ENCODE measurements at places on chromosomes 16 and 17.

DNA sequence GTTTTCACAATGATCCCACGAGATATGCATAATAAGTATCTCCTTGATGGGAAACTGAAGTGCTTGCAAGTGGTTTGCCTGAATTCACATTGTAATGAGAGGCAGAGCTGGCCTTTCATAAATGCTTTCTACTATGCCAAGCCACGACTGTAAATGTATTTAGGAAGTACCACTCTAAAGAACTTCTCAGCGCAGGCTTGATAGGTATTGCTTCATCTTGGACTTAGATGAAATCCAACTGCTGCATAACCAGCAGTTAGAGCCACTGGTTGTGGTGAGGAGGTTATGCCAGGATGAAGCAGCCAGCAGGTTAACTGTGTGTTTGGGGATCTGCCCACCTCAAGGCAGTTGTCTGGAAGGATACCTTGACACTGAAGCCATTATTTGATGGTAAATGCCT is 26.8 kb downstream of the MARCHF10 start:
- peak; percentile 85 for DNase-seq

DNA sequence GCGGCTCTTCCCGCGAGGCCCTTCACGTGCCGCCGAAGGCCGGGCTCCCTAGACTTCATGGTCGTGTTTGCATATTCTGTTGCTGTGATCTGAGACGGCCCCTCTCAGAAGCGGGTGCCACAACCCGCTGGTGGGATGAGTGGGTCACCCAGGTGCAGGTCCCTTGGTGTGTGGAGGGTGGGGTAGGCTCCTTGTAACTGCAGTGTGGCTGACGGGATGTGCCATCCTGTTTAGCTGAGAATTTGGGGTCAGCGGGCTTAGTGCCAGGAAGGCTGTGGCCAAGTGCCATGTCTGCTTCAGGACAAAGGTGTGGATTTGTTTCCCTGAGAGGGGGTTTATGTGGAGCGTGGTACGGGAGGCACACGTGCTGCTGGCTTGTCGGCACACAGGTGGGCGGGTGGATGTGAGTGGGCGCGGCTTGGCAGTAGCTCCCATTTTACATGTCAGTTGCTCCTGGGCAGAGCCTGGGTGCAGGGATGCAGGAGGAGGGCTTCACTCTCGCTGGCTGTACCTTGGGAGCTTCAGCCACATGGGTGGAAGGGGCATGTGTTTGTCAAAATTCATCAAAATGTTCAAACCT is 9.2 kb upstream of the WFIKKN1 start:
- DNase-seq, result no peak

DNA sequence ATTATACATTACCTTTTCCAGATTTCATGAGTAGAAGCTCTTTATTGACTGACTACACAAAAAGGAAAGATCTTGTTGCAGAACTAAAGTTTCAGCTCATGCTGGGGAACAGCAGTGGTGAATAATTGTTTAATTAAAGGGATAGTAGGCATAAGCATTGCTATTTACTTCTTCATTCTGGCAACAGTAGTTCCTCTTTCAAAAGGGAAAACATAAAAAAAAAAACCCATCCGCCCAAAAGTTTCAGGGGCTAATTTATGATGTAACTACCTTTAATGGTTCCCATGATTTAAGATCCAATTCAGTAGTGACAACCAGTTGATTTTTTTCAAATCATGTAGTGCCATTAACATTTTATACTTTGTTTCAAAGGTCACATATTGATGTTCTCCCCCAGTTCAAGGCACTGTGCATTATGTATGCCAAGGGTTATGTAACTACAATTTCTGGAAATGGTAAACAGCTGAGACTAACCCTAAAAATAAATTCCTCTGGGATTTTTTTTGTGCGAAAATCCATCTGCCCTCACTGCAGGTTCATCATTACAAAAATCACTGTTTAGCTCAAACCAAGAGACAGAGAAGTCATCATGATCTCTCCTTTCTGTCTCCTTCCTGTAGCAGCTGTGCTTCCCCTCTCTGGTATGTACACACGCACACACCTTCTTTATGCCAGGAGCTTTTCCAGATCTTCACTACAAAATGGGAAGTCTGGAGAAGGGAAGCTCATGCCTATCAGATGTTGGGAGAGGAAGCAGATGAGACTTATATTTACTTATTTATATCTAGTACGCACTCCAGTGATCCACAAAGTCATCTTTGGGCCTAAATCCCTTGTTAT is 2.2 kb upstream of the PHLPP2 start:
- no peak for DNase-seq

DNA sequence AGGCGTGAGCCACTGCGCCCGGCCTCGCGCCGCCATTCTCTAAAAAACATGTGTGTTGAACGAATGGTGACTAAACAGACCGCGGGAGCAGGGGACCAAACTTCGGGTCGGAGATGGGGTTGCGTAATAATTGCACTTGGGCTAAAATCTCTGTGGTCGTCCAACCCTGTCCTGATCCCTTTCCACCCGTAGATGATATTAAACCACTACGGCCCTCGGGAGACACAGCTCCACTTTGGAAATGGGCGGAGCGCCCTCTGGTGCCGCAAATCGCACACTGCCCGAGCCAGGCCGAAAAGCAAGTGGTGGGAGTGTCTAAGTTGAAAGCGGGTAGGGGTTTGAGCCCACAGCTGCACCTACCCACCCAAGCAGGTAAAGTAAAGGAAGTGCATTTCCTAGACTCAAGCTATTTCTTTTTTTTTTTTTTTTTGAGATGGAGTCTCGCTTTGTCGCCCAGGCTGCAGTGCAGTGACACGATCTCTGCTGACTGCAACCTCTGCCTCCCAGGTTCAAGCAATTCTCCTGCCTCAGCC is 17.0 kb downstream of the CAVIN1 start:
- DNase-seq, result no peak

- no peak for DNase-seq
Observed at GRCh38 chr16:62921904-62922303, 885.7 kb upstream of the CDH8 start.

DNA sequence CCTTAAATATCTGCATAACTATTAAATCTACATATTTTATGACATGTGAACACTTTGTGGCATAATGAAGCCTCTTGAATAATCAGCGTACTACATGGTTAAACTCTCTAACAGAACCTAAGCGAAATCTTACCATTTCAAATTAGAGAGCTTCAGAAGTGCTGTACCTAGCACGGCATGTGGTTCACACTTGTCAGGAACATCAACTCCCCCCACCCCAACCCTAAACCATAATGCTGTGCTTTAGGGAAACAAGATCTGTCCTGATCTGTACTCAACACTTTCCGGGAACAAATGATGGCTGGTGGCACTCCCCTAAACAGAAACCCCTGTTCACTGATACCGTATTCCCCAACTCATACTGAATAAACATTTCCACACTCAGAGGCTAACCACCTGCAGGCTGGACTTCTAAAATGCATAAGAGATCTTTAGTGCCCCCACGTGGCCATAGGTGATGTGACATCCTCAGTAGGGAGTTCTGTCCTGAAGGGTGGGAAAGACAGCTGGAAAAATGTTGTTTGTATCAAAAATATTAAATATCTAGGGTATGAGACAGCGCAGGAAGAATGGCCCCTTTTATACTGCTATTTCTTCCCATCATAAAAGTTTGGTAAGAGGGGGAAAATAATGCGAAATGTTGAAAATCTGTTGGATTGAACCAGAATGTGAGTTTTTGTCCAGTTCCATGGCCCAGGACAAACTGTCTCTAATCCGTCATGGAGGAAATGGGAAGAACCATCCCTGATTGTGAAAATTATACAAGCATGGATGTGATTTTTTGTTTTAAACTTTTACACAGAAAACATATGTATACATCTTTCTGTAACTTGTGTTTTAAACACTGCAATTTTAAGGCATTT is 88.6 kb downstream of the USP31 start:
- DNase-seq, result no peak

- no peak for DNase-seq
Observed at GRCh38 chr17:20133517-20133916, 124.4 kb downstream of the SPECC1 start.

DNA sequence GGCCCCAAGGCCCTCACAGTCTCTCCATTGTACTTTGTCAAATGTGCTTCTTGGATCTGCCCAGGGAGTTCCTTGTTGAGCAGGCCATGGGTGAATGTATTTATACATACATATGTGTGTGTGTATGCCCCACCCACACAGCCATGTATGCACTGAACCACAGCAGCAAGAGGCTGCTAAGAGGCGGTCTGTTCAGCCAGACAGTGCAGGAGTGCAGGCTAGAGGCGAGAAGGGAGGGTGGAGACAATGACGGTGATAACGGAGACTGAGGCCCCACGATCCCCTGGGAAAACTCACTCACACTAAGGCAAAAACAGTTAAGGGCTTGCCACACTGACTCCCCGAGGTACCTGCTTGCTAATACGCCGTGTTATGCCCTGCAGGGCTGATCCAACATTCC is 151.0 kb upstream of the CDC42EP4 start:
- DNase-seq, result peak; percentile 82

GRCh38 chr17:40658396-40658795 is 6.6 kb downstream of the KRT222 start:
- no peak for DNase-seq

GRCh38 chr16:61909074-61909473 is 127.2 kb downstream of the CDH8 start:
- DNase-seq, result no peak

DNA sequence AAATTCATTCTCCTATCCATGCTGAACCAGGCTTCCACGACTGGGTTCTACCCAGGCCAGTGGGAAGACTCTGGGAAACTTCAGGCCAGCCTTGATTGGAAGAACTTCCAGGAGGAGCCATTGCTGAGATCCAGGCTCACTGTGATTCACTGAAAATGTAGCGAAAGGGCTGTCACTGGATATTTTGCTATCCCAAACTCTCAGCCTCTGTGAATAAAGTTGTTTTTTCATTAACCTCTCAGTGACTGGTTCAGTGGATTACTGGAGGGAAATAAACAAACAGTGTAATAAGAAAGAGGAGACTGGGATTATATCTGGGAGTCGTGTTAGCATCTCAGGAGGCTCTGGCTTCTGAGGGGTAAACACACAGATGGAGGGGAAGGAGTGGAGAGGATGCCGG is 3.1 kb downstream of the FOXL1 start:
- no peak for DNase-seq

- no peak for DNase-seq
Observed at GRCh38 chr16:86376837-86377236, 133.5 kb upstream of the FOXF1 start.

DNA sequence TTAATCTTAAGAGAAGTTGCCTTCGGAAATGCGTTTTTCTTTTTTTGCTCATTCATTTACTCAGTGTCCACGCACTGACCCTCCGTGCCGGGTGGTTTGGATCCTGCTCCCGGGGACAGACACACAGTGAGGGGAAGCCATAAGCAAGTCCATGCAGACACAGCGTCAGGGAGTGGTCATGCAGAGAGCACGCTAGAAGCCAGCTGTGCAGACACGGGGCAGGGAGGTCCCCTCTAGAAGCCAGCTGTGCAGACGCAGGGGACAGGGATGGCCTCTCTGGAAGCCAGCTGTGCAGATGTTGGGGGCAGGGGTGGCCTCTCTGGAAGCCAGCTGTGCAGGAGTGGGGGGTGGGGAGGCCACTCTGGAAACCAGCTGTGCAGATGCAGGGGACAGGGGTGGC is 4.8 kb downstream of the GAA start:
- no peak for DNase-seq

- no peak for DNase-seq
Observed at GRCh38 chr17:43648916-43649315, 12.8 kb downstream of the MEOX1 start.

DNA sequence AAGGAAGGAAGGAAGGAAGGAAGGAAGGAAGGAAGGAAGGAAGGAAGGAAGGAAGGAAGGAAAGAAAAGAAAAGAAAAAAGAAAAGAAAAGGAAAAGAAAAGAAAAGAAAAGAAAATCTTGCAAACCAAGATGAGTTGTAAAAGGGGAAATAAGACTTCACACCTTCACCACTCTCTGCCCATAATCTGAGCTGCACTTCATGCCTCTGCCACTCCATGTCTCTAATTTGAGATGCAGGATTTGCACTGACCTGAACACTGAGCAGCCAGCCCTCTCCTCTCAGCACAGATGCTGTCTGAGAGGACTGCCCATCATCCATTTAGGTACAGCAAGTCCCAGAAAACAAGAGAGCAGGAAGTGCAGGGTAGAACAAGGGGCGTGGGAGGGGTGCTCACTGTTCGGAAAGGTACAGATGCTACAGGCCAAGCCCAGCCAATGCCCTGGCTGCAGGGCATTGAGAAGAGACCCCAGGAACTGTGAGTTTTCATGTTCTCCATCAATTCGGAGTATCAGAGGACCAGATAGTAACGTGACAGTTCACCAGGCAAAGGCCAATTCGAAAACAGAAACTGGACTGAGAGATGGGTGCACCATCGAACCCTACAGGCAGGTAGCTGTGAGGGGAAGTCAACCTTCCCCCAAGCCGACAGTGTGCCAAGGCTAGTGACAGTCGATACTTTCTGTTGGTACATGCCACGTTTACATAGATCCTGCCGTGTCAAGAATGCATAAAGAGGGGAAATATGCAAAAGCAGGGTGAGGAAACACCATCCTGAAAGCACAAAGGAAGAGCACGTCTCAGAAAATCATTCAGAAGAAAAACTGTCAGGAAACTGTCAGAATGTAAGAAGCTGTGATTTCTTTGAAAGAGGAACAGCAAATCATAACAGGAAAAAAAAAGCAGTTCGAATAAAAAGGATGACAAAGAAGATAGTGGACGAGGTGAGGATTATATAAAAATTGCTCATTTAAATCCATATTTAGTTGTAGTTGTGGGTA is 142.0 kb upstream of the RCVRN start:
- DNase-seq, result no peak

- DNase-seq, result no peak
Observed at GRCh38 chr16:57834936-57835335, 32.6 kb upstream of the KIFC3 start.

DNA sequence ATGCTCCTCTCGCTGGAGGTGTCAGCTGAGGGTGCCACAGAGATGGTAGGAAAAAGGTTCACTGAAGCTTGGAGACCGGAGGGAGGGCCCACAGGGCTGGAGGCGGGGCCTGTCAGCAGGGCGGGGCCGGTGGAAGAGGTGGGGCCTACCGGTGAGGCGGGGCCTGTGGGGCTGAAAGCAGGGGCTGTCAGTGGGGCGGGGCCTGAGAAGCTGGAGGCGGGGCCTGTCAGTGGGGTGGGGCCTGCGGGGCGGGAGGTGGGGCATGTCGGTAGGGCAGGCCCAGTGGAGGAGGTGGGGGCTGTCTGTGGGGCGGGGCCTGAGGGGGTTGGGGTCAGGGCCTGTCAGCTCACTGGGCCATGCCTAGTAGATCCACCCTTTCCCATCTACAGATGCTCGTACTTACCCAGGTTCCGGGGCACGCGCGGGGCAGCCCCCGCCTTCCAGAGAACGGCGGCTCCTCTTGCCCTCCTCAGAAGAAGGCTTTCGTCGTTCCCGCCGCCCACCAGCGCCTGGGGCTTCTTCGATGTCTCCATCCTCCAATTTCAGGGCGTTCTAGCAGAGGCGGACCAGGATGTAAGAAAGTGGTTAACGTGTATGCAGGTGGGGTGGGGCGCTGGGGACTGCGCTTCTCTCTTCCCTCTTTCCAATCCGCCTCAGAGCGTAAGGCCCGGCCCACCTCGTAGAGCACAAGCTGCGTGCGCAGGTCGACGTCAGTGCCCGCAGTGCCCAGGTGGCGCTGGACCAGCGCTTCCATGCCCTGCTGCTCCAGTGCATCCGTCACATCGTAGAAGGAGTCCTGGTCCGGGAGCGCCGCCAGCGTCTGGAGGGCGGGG is 9.8 kb downstream of the TMEM208 start:
- DNase-seq, result no peak

- DNase-seq, result no peak
Observed at GRCh38 chr17:81842725-81843504, 8.1 kb upstream of the PPP1R27 start.

Data from NCI-H187 treated with DMSO at 0.1 percent for 48 hours (cell line).